ENCODE measurements at places on chromosomes 1 and 21.

DNA sequence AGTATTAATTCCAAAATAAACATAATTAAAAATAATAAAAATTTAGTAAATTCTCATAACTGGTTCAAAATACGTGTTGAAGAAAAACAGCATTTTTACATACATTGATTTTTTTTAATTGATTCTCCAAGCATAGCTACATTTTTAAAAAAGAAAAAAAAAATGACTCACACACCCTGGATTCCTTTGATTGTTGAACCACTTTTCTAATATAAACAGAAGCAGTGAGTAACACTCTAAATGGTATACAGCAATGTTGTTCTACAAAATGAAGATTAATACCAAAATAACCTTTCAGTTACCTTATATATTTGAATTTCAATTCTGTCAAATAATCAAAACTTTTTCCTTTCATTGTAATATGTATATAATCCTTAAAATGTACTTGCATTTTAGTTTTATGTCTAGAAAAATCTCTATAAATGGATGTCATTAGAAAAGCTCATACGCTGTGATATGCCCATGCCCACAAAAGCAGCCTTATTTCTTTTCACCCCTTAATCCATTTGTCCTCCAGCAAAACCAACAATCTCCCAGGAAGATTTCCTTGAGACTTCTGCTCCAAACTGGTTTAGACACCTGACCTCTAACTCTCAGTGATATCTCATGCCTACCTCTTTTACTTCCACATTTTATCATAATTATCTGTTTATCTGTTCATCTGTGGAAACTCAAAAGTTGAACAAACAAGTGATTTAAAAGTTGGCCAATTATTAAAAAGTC, 246.4 kb upstream of the NR5A2 start:
- DNase-seq, result no peak

DNA sequence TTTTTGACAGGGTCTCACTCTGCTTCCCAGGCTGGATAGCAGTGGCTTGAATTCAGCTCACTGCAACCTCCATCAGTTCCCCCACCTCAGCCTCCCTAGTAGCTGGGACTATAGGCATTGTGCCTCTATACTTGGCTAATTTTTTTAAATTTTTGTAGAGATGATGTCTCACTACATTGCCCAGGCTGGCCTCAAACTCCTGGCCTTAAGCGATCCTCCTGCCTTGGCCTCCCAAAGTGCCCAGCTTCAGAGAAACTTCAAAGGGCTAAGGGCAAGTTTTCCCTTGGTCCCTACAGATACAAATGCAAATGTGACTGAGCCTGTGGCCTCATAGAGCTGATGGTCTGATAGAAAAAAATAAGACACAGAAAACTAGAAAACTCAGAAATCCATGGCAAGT, 52.9 kb upstream of the PRRC2C start:
- no peak for DNase-seq

DNA sequence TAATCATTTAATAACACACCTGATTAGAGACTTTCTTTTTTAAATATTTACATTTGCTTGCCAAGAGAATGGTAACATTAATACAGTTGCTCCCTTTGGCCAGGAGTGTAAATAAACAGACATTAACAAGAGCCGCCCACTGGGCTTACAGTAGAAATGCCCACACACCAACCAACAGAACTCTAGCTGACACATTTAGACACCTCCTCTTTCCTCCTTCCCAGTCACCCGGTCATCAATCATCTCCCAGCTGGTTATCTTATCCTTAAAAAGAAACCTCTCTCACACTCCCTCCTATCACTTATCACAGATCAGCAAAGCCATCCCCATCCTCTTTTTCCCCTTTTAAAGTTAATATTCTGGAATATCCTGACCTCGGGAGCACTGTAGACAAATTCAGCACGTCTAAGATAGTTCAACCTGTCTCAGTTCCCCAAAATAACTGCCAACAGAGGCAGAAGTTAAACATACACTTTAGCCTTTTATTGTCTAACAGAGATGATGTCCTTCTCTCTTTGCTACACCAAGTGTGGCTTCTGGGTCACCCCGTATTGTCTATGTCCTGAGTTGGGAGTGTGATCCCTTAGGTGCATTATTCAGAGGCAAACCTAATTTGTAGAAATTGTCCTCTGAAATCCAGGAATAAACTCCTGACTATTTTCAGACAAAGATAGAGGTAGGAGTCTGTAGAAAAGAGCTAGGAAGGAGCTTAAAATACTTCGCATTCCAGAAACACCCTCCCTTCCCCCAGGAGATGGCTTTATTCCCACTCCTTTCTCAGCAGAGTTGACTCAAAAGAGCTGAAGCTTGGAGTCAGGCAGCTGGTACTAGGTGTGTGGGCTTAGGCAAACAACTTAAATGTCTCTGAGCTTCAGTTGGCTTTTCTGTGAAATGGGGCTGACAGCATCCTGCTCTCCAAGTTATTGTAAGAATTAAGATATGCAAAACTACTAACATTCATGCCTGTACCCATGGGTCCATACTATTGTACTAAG, 8.8 kb downstream of the MYCL start:
- DNase-seq, result no peak

DNA sequence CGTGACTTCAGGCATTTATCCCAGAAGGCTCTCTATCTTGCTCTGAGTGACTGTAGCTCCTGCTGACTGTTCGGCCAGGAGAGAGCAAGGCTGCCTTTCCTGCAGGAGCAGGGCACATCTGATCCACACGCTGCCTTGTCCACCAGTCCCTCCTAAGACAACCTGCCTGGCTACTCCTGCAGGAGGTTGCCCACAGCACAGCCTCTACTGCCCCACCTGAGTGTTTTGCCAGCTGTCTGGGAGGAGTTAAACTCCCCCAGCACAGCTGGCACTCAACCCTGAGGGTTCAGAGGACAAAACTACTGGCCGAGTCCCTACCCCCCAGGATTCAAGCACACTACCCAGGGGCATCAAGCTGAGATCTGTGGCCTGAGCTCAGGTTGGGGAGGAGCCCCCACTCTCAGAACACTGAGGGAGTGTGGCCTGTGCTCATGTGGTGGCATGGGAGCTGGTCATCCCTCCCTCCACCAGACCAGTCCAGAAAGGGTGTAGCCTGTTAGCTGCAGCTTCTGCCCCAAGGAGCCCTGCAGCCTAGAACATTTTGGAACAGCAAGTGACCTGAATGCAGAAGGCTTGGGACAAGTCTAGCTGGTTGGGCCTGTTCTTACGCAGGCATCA, 237.3 kb downstream of the SLC44A5 start:
- no peak for DNase-seq

DNA sequence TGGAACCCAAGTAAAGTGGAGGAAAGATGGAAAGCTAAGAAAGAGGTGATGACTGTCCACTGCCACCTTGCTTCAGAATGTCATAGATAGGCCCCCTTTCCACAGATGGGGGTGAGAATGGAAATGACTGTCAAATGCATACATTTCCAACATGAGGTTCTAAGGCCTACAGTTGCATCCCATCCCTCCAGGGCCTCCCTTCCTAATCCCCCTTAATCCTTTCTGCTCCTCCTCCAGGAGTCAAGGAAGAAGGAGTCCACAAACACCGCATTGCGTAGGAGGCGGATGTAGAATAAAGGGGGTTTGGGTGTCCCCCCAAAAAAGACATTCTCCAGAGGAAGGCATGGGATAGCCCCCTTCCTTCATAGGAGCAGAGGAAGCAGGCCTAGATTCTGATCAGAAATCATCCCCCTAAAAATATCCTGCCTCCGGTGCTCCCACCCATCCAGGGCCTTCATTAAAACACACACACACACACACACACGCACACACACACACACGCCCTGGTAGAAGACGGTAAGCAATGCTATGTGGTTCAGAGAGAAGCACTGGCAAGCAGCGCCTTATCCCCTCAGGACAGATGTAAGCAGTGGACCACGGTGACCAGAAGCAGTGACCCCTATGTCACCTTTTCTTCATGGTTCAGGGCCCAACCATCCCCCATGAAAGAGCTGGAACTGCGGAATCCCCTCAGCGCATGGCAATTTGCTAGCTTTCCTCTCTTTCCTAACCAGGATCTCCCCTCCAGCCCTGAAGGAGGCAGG, 2.0 kb downstream of the SV2A start:
- no peak for DNase-seq

DNA sequence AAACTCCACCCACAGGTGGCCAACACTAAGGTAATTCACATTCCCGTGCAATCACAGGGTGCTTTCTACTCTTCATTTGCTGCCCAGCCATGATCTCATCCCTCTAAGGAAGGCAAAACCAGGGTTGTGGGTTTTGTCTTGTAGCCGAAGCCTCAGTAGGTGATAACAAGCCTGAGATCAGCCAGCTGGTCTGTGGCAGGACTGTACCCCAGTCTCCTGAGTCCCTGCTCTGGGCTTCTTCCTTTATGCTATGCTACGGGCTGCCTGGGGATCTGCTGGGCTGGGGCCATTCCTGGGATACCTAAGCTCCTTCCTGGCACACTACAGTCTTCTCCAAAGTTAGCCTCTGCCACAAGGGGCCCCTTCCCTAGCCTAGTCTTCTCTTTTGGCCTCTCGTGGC, 9.8 kb downstream of the PPFIA4 start:
- DNase-seq, result no peak

DNA sequence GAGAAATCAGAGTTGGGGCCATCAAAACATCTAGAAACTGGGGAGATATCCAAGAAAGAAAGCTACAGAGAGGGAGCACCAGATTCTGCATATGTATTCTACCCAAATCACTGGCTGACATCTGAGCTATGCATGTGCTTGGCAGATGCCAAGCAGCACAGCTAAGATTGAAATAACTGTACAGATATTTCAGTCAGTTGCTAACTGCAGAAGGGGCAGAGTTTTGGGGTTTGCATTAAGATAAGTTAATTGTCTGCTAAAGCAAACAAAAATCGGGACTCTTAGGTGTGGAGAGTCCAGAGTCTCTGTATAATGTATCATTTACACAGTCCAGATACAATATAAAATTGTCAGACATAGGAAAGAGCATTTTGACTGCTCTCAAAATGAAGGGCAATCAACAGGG, 437.1 kb downstream of the PTBP2 start:
- no peak for DNase-seq

GRCh38 chr1:28592321-28593071, 431 bp downstream of the RAB42 start:
- no peak for DNase-seq

DNA sequence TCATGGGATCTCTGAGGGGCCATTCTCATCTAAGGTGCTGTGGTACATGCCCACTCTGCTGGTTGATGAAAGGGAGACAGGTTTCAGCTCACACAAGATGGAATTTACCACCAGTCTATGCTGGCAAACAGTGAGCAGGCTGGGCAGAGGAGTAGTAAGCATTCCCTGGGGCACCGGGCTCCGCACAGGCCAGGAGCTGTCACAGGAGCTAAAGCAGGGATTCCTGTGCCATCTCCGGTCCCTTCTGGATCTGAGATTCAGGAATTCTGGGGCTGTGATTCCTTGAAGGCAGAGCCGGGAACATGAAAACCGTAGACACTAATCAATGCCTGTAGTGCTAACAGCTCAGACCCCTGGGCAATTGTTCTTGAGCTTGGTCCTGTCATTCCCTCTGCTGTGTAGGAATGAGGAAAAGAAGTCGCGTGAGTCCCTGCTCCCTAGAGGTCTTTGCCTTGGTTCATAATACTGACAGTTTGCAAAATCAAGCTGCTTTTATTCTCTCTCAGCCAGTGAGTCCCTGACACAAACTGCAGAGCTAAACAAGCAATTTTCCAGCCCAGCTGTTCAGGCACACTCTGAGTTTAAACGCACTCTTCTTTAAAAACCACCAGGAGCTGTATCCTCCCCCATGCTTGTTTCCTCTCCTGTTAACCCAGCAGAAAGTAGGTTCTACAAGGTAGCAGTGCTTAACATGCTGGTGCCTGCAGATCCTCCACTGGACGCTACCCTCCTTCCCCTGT, 52.5 kb downstream of the MDM4 start:
- no peak for DNase-seq

DNA sequence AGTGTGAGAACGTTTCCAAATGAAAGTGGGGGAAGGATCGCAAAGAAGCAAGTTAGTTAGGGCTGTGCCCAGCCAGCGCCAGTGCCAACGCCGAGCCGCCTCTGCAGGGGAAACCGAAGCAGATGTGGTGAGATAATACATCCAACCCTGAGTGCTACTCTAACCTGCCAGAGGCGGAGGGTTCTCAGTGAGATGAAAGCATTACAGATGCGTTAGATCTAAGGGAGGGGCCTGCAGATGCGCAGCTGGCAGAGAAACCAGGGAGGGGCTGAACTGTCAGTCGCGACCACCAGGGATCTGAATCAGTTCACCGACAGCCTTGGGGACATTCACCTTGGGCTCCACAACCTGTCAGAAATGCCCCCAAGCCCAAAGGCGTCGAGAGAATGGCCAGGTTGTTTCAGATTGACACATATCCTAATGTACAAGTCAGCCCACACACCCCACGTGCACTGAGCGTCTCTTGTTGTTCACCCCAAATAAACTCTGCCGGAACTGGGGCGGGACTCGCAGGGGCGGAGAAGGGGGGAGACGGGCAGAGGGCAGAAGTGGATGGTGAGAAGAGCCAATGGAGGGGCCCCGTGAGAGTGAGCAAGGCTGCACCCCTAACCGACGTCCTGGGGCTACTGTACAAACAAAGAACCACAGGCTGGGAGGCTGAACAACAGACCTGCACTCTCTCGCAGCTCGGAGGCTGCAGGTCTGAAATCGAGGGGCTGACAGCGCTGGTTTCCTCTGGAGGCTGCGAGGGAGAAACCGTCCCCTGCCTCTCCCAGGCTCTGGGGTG, 8.7 kb upstream of the UMODL1 start:
- no peak for DNase-seq

DNA sequence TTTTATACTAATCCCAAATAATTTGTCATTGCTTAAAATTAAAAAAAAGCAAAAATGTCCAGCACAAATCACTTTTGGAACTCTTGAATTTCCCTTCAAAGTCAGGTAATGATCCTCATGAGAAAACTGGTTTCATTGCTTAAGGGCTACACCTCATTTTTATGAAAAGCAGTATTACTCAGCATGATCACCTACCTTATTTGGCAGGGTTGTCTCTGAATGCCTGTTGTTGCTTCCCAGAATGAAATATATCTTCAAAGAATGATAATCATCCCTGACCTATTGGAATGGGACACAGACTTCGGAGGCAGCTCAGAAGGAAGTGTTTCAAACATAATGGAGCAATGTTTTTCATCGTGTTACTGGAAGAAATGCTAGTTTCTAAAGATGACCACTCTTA, 29.7 kb downstream of the C1orf21 start:
- no peak for DNase-seq

- DNase-seq, result no peak
Observed at GRCh38 chr1:199422206-199422605, 605.3 kb upstream of the NR5A2 start.

- DNase-seq, result no peak
Observed at GRCh38 chr1:10867138-10867721, 70.8 kb upstream of the CASZ1 start.
